ENCODE measurements at places on chromosomes 12 and 14. TPM values are rescaled to one million over a fixed set of nuclear protein-coding genes. Genes with fewer than 3 reads are reported as not detected.
A peak's percentile ranks its signal among the peaks of the same experiment; 100 is the strongest.

KCNA5 gene
- 2.6 TPM for total RNA-seq

SLC16A7 gene
- total RNA-seq, result 134 TPM

DNA sequence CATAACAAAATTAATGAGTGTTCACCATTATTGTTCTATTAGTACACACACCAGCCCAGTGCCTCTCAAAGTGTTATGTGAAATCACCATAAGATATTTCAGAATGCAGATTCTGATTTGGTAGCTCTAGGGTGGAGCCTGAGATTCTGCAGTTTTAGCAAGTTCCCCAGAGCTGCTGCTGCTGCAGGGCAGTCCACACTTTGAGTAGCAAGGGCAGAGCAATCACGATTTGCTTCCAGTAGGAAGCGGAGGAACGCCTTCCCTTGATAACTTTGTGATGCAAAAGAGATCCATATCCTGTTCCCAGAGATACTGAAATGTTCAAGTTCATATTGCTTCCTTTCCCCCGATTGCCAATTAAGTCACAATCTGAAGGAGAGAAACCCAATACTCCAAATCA is 57.9 kb downstream of the SLC17A8 start:
- no peaks in the 10 kb centered on the region for H3K4me1 ChIP-seq
- H3K27ac ChIP-seq, result no peak overlapping the region

GRCh38 chr14:58805057-58805456 is 167.3 kb downstream of the DACT1 start:
- no peak for DNase-seq
- H3K36me3 ChIP-seq, result no peaks in the 10 kb centered on the region
- no peaks in the 10 kb centered on the region for H3K27me3 ChIP-seq
- no peak overlapping the region for H3K27ac ChIP-seq
- no peak overlapping the region for H3K4me3 ChIP-seq

SPATA7 gene
- total RNA-seq, result 8.5 TPM

- DNase-seq, result no peak
- H3K4me1 ChIP-seq, result no peaks in the 10 kb centered on the region
- no peak overlapping the region for H3K4me3 ChIP-seq
- H3K27me3 ChIP-seq, result peaks cover 86% of the 10 kb centered on the region
Measured at GRCh38 chr14:78319887-78320635, 149.9 kb downstream of the NRXN3 start.

SERPINA1 gene
- 4.4 TPM for total RNA-seq

DNA sequence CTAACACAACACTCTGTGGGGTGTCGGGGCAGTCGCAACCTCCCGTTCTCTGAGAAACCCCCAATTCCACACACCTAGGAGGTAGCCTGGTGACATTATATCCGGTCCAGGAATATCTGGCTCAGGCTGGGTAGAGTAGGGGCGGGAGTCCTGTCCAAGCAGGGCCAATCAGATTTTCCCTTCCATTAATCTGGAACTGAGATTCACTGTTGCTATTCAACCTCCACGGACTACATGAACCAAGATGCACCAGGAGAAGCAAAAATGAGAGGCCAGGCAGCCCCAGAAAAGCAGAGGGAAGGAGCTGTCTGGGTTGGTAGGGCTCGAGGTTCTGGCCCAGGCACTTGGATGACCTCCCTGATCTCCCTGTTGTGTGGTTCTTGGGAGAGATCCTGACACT is 51.0 kb downstream of the NINJ2 start:
- H3K4me1 ChIP-seq, result peaks cover 88% of the 10 kb centered on the region
- DNase-seq, result no peak
- H3K4me3 ChIP-seq, result no peak overlapping the region
- no peaks in the 10 kb centered on the region for H3K36me3 ChIP-seq
- peak overlapping the region; percentile 21 for H3K27ac ChIP-seq
- no peaks in the 10 kb centered on the region for H3K27me3 ChIP-seq

TMCC3 gene
- 1.7 TPM for total RNA-seq

- no peak for DNase-seq
- H3K4me3 ChIP-seq, result no peak overlapping the region
- no peaks in the 10 kb centered on the region for H3K36me3 ChIP-seq
- H3K27me3 ChIP-seq, result peaks cover 54% of the 10 kb centered on the region
- H3K4me1 ChIP-seq, result no peaks in the 10 kb centered on the region
Measured at GRCh38 chr14:70123796-70124195, 65.0 kb downstream of the SLC8A3 start.

- peak overlapping the region; percentile 93 for H3K27ac ChIP-seq
- DNase-seq, result no peak
- no peaks in the 10 kb centered on the region for H3K36me3 ChIP-seq
- no peaks in the 10 kb centered on the region for H3K27me3 ChIP-seq
Measured at GRCh38 chr14:59251811-59252771, 63.6 kb downstream of the DAAM1 start.

DNA sequence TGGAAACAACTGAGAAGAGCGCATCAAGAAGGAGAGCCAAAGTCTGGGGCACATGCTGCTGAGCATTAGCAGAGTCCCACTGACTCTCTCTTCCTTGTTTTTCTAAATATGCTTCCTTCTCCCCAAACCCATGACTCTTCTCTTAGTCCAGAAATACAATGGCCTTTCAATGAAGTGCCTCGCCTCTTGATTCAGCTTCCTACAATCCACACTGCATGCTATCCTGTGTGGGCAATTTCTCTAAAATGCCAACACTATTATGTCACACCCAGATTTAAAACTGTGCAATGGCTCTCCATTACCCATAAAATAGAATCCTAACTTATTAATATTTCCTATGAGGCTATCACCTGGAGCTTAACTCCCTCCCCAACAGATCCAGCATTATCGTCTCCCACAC is 198.6 kb downstream of the RPAP3 start:
- H3K27ac ChIP-seq, result no peak overlapping the region
- H3K4me3 ChIP-seq, result no peak overlapping the region
- no peaks in the 10 kb centered on the region for H3K27me3 ChIP-seq
- H3K4me1 ChIP-seq, result no peaks in the 10 kb centered on the region

DNA sequence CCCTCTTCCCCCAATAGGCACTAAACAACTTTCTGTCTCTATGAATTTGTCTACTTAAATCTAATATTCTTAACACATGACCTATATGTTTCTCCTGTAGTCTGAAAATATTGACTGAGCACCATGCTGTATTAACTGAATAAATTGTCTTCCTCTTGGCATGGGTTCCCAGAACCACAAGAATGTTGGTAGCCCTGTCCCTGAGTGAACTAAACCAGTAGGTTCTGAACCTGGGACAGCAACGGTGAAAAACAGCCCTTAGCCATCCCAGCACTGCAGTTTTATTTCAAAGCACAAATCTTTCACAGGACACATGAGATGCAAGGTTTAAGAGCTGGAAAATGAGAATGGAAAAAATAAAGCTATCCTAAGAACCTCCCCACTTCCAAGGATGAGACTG is 20.4 kb upstream of the HSP90B1 start:
- H3K4me1 ChIP-seq, result peaks cover 3% of the 10 kb centered on the region
- no peak overlapping the region for H3K4me3 ChIP-seq
- H3K36me3 ChIP-seq, result no peaks in the 10 kb centered on the region
- H3K27ac ChIP-seq, result no peak overlapping the region
- DNase-seq, result no peak
- no peaks in the 10 kb centered on the region for H3K27me3 ChIP-seq
